Cortex of kidney (tissue), 1 donor: ENCODE measurements at places on chromosomes 3 and 15.

GRCh38 chr15:63277893-63278456 is 570 bp downstream of the APH1B start:
- no peak for DNase-seq

DNA sequence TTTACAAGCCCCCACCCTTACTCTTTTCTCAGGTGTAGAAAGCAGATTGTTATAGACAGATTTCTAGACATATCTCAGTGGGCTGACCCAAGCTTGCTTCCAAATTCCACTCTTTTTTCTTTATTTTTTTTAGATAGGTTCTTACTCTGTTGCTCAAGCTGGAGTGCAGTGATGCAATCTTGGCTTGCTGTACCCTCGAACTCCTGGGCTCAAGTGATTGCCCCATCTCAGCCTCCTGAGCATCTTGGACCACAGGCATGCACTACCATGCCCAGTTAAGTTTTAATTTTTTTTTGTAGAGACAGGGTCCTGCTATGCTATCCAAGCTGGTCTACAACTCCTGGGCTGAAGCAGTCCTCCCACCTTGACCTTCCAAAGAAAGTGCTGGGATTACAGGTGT is 53.5 kb upstream of the ADAMTS9 start:
- DNase-seq = no peak

DNA sequence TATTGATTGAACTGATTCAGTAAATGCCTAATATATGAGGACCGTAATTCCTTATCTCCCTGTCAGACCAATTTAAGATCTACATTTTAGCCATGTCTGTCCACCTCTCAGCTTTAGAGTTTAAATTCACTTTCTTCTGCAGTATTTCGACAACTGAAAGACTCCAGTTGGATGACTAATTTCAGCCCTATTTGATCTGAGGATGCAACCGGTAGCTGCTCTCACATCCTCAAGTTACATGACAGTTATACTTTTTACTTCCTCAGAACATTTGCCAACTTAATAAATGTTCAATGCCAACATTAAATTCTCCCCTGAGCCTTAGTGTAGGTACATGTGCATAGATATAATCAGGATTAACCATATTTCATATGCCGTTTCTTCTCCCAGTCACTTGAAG is 2.5 kb upstream of the HHLA2 start:
- no peak for DNase-seq

- DNase-seq = no peak
Observed at GRCh38 chr15:82532991-82533481, 7.2 kb downstream of the RPS17 start.

DNA sequence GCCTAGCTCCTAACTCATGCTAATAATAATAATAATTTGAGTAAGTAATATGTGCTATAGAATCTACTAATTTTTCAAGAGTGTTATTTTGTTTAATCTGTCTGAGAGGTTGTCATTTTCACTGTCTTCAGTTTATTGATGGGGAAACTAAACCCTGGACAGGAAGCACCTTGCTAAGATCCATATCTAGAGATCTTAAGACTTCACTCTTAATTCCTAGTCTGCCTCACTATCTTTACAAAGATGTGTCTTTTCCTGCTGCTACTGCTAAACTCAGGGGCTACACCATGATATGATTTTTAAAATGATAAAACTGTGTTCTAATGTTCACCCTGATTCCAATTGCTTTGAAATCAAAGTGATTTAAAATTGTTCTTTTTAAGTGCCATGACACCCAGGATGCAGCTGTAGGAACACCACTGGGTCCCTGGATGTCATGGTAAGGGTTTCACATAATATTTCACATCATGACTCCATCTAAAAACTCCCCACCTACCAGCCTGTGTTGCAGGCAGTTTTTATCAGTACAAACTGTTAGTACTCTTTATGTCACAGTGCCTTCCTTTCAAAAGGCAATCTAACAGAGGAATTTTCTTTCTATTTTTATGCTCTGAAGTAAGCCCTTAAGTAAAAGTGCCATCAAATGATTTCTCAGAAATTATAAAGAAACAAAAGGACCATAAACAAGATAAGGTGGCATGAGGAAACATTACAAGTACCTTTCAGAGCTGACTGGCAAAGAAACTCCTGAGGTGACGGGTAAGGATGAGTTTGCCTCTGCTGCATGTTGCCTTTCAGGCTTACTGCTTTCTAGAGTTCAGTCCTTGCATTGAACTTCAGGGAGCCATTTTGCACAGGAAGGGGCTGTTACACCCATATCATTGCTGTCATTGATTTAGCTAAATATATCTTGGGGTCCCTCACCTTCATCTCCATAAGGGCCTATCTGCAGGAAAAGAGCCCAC is 160.1 kb upstream of the SATB1 start:
- no peak for DNase-seq

DNA sequence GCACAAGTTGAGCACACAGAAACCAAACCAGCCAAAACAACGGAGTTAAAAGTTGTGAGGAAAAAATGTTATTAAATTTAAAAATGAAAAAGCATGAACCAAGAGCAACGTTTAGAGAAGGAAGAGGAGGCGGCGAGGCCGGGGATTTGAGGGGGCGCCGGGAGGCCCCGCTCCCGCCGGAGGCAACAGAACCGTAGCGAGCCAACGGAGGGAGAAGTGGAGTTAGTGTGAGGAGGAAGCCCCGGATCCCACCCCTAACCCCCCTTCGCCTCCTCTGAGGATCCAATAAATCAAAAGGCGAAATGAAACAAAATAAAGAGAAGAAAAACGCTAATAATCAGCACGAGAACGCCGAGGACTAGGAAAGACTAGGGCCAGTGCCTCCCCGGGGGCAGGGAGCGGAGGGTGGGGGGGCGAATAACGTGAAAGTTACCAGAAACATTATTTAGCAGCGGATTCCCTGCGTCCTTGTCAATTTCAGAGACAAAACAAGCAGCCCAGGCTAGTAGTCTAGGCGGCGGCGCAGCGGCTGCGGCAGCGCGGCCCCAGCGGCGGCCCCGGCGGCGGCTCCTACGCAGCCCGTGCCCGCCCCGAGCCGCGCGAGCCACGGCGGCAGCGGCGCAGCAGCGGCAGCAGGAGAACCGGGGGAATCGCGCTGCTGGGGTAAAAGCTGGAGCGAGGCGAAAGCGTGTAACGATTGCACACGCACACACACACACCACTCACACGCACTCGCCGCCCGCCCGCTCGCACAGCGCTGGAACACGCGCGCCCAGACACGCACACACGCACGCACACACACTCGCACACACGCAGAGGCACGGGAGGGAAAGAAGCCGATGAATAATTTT is 1.7 kb downstream of the MEIS2 start:
- no peak for DNase-seq
